Stimulated activated CD4-positive, alpha-beta T cell treated with anti-CD3 and anti-CD28 coated beads, Interleukin-12 subunit alpha, Interleukin-12 subunit beta, amount 100 ng/mL, for 24 hours (primary cell): ENCODE measurements at places on chromosomes 2 and 18.

DNA sequence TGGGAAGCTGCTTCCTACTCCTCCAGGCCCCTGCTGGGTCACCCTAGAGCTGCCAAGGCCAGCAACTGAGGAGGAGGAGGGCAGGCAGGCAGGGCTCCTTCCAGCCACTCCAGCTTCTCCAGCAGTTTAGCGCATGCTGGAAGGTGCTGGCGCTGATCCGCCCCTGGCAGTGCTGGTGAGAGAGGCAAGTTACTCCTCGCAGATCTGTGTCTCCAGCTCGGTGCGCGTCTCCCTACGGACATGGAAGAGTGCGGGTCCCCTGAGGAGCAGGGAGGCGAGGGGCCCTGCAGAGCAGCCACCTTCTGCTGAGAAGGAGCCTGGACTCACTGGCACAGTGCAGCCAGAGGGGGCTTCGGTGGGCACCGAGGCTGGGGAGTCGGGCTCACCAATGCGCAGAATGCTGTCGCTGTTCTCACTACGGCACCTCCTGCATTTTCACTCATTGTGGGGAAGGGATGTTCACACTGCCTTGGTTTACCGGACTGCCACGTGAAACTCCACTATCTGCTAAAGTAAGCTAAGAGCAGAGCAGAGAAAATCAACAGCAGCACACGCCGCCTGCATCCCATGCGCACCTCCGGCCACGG lies 206.0 kb downstream of the HDAC4 start:
- DNase-seq = no peak

GRCh38 chr2:141242008-141242407 lies 888.8 kb downstream of the LRP1B start:
- no peak for DNase-seq

DNA sequence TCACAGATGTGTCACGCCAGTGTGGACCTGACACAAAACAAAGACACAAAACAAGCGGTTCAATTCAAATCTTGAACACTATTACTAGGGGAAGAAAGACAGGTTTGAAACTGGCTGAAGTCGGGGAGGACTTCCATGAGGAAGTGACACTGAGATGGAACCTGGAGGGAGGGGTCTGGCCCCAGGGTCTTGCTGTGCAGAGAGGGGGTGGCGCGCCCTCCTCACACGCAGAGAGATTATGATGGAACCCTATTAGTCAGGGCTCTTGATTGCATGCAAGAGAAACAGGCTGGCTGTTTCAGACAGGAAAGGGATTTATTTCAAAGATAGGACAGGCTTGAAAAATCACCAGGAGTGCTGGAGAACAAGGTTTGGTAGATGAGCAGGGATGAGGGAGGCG lies 363.6 kb upstream of the HS6ST1 start:
- no peak for DNase-seq

DNA sequence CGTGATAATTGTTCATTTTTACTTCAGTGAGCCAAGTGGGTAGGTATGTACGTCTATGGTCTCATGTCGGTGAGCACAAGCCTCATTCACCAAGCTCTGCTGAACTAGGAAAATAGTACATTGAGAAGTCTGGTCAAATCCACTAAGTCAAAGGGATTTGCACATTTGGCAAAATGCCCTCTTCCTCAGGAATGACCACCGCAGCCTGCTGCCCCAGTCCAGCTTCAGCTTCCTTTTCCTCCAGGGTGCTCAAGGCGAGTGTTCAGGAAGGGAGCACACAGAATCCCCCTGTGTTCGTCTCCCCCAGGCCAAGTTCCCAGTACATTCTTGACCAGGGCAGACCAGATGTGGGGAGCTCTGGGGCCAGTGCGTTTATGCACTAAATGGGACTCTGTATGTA lies 23.0 kb downstream of the TCF7L1 start:
- DNase-seq = no peak

GRCh38 chr18:68233018-68233417 lies 481.9 kb downstream of the TMX3 start:
- DNase-seq = no peak

DNA sequence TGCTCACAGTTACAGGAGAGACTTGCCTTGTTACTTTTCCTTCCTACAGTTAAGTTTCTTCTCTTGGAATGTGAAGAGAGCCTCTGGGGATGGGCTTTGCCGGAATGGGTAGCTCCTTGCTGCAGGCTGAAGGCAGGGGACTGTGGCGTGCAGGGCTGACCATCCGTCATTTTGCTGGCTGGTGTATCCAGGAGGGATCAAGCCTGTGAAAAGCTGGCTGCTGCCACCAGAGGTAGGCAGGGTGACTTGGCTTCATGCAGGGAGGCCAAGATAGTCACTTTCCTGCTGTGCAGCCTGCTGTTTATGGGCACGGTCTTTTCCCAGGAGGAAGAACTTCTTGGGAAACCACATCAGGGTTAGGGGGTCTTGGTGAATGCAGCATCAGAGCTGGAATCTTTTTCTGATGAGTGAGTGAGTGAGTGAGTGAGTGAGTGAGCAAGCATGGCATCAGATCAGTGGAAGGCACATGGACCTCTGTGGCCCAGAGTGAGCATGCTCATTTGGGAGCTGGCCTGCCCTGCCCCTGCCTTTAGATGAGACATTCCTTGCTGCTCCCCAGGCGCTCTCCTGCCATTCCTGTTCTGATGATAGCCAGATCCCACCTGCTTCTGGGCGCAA lies 33.0 kb downstream of the FHOD3 start:
- no peak for DNase-seq
